Neural crest cell (in vitro differentiated cells): ENCODE measurements at places on chromosomes 11 and 22.
A peak's percentile ranks its signal among the peaks of the same experiment; 100 is the strongest.

DNA sequence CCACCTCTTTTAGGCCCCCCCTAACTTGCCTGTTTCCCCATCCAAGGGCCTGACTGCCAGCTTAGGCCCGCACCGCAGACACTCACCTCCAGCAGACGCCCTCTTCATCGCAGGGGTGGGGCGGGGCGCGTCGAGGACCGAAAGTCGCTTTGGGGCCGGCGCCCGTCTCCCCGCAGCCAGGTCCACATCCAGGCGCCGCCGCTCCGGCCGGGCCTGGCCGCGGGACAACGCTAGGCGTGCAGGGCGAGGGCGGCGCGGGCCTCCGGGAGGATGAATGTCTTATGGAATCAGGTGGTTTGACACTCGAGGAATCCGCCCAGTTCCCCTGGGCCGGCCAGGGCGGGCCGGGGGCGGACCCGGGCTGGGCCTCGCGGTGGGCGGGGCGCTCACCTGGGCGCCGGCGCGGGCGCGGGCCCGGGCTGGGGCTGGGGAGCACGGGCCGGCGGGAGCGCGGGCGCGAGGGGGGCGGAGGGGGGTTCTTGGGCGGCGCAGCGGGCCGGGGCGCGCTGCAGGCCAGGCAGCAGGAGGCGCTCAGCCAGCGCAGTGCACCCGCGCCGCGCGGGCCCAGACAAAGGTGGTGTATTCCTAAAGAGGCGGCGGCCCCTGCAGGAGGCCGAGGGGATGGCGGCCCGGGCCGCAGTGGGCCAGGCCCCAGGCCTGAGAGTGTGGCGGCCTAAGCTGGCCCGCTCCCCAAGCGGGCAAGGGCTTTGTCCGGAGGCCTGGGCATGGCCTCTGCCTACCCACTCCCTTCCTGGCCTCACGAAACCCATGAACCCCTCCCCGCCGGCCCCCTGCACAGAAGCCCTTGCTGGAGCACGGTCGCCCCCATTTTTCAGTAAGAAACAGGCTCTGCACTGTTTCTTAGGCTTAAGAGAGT, 177.6 kb downstream of the IGLL1 start:
- DNase-seq: peak; percentile 77

DNA sequence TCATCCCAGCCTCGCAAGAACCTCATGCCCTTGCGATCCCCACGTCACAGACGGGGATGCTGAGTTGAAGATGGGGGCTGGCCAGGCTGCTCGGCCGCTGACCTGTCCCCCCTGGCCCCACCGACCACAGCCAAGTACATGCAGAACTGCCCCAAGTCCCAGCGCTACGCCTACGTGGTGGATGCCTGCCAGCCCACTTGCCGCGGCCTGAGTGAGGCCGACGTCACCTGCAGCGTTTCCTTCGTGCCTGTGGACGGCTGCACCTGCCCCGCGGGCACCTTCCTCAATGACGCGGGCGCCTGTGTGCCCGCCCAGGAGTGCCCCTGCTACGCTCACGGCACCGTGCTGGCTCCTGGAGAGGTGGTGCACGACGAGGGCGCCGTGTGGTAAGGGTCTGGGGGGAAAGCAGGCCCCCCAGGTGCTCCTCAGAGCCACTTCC, 10.0 kb downstream of the MUC5B start:
- DNase-seq: no peak

DNA sequence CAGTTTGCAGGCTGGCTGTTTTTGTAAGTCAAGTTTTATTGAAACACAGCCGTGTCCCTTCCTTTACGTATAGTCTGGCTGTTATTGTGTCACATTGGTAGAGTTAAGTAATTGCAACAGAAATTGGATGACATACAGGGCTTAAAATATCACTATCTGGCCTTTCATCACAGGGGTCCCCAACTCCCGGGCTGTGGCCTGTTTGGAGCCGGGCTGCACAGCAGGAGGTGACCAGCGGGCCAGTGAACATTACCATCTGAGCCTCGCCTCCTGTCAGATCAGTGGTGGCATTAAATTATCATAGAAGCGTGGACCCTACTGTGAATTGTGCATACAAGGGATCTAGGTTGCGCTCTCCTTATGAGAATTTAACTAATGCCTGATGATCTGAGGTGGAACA, 31.7 kb downstream of the EXT2 start:
- DNase-seq: no peak

DNA sequence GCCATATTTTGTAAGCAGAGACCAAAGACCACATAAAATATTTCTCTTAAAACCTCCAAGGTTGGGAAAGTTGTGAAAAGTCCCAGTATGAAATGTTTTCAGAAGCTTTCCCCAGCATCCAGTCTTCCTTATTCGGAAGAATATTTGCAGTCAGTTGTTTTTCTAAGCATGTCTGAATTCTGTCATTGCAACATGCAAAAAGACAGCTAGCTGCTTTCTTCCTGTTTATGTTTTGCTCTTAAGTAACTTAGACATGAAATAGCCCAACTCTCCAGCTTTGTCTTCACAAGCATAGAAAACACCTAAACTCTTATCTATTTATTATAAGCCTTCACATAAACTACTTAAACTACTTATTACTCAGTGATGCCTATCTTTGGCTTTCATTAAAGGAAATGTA, 57.9 kb upstream of the MMP13 start:
- no peak for DNase-seq

GRCh38 chr11:9663699-9664275, at the start of gene SWAP70:
TSS of gene SWAP70 (plus strand) at chr11:9664077. CDS start at chr11:9664180, 103 bp downstream.
- DNase-seq: peak; percentile 83

DNA sequence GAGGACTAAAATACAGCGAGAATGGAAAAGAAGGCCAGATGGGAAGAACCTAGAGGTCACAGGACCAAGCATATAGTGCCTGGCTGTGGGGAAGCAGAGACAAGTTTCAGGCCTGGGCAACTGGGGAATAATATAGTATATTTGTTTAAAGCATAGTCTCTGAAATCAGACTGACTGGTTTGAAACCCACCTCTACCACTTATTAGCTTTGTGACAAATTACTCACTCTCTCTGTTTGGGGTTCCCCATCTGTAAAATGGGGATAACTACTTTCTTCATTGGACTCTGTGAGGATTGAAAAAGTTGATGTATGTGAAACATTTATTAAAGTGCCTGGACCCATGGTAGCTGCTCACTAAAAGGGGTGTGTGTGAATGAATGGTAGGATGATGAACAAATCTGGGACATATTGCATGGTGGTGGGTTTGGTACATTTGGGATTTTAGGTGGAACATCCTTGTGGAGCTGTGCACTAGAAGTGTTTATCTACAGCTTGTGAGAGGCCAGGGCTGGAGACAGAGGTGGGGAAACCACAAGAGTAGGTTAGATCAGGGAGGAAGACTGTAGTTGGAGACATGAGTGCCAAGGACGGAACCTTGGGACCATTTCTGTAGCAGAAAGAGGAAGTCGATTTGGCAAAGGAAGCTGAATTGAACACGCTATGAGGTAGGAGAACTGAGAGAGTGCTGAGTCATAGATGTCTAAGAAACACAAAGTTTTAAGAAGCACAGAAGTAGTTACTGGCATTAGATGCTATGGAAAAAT, 52.6 kb downstream of the SWAP70 start:
- no peak for DNase-seq
